Gastrocnemius medialis (tissue), 4 donors: ENCODE measurements at places on chromosomes 6 and 20. TPM values are rescaled to one million over a fixed set of nuclear protein-coding genes. Genes with fewer than 3 reads are reported as not detected.

DNA sequence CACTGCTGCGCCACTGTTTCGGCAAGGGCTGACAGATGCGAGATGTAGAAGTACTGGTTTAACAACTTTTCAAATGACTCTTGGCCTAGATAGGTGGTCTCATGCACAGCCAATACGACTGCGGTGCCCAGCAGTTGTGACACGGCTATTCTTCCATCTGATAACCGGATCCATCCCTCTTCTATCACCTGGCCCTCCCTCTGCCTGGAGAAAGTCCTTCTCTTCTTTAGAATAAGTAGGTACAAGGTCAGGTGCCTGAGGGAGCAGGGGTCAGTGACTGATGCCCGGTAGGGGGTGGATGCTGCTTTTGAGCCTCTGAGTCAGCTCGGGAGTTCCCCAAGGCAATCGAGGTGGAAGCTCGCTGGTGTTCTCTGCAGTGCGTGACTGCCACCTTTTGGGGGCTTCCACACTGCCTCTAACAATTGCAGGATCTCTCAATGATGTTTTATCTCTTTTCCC, 166.8 kb upstream of the GRIK2 start:
- DNase-seq: no peak

- no peak for DNase-seq
Observed at GRCh38 chr20:4961746-4962145, 39.6 kb downstream of the SLC23A2 start.

The C6orf52 gene
- total RNA-seq: not detected

The PMEPA1 gene
- total RNA-seq: 8.1 TPM

DNA sequence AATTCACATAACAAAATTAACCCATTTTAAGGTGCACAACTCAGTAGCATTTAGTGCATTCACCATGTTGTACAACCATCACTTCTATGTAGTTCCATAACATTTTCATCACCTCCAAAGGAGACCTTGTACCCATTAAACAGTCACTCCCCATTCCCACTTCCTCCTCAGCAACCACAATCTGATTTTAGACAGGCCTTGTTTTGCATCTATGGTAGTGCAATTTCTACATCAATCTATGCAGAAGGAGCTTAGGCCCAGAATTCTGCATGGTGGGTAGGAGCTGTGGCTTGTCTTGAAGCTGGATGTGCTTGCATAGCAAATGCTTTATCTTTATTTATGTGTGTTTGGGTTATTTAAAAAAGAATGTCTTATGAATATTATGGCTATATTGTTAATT, 13.5 kb upstream of the HLA-DQA1 start:
- DNase-seq: no peak

- no peak for DNase-seq
Observed at GRCh38 chr6:19349429-19349828, 487.7 kb upstream of the ID4 start.

The HLA-DPA1 gene
- total RNA-seq: 19.5 TPM

DNA sequence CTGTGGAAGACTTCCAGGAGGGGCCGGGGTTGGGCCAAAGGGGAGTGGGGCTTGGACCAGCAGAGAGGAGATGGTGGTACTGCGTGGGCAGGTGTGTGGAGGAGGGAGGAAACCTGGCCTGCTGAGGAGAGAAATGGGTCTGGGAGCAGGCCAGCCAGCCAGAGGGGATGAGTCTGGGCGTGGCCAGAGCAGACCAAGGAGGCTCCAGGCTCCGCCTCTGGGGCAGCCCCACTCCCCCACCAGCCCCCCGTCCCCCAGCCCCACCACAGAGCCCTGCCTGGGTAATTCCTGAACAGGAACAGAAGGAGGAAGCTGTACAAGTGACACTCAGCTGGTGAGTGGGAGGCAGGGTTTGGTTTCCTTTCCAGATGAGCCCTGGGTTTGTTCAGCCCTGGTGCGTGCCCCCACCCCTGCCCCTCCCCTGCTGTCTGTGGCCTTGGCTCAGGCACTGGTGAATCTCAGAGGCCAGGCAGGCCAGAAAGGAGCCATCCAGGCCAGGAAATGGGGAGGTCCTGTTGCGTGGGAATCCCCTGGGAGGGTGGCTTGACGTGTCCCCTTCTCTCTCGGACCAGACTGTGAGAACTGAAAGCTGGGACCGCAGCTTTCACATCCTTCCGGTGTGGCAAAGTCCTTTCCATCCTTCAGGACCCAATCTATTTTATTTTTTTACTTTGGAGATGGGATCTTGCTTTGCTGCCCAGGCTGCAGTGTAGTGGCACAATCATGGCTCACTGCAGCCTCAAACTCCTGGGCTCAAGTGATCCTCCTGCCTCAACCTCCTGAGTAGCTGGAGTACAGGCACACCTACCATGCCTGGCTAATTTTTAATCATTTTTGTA, 9.4 kb upstream of the SRC start:
- DNase-seq: no peak

DNA sequence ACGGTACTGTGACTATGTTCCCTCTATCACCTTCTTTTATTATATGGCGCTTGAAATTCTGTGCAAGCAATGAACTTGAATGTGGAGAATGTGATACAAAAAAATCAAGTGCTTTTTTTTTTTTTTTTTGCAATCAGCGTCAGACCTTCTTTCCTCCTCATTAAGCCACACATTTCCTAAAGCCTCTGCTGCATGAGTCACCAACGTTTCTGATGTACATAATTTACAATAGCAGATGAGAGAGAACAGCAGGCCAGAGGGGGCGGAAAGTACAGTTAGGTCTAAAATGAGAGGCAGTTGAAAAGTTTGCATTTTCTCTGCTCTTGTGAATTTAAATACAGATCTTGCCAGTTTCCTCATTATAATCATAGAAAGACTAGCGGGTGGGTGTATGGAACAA, 114.6 kb upstream of the RIPOR2 start:
- DNase-seq: no peak

DNA sequence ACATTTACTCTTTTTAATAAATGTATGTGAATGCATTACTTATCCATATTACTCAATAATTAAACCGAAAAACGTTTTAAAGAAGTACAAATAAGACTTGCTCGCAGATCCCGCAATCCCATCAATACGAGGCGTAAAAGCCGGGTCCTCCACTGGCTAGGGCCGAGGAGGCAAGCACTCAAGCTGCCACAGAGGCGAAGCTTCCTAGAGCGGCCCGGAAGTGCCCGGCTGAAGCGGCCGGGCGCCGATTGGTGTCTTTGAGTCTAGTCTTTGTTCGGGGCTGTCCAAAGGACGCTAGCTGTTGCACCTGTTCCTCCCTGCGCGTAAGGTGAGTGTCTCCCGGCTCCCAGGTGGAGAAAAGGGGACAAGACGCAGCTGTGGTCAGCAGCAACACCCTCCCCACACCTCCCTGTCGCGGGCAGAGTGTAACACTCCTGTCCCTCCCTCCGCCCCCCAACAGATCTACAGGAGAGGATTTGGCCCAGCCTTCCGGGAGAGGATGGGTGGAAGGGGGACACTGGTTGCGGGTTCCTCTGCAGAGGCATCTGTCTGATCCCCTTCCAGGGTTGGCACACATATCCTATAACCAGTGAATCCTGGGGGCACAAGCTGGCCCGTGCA, at the start of gene ZSCAN16:
ZSCAN16 (plus strand) TSS at position 260 of the 621 bp plus-strand sequence. CDS start 835 bp downstream, outside the sequence.
- peak; percentile 79 for DNase-seq

The DNAH8 gene
- not detected for total RNA-seq

The DPPA5 gene
- not detected for total RNA-seq

DNA sequence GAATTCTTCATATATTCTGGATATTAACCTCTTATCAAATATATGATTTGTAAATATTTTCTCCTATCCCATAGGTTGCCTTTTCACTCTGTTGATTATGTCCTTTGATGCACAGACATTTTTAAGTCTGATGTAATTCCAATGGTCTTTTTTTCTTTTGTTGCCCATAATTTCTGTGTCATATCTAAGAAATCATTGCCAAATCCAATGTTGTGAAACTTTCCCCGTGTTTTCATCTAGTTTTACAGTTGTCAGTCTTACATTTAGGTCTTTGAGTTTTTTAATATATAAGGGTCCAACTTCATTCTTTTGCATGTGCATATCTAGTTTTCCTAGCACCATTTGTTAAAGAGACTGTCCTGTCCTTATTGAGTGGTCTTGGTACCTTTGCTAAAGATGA, 111.5 kb downstream of the SESN1 start:
- DNase-seq: no peak

- no peak for DNase-seq
Observed at GRCh38 chr20:62201173-62202082, 18.6 kb downstream of the MTG2 start.

- DNase-seq: no peak
Observed at GRCh38 chr20:23673209-23673608, 15.6 kb downstream of the CST4 start.

DNA sequence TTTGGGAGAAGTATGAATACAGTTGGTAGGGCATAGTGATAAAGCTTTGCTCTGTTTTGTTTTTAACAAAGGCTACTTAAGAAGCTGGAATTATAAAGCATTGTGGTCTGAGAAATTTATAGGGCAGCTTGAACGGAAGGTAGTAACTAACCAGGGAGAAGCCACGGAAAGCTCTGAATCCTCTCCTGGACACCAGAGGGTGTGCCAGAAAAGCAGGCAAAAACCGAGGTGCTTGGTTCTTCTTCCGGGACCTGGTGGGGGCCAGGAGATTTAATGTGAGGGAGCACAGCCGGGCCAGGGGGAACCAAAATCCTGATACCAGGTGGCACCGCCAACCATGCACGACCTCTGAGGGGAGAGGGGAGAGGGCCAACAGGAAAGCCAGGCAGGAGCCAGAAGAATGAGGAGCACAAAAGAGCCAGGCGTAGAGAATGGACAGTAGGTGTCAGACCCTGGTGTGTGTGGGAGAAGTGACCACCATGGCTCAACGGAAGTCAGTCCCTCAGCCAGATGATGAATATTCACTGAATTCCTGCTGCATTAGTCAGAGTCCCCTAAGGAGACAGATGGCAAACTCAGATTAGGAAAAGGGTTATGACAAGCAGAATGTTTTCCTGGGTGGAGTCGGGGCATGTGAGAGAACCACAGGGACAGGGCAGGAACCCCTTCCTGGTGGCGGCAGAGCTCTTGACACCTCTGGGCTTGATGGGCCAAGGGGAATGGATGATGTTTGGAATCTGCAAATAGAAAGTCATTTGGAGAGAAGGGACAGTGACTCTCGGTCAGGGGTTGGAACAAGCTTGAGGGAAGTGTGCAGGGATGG, 262.3 kb downstream of the ZNF217 start:
- no peak for DNase-seq

- DNase-seq: no peak
Observed at GRCh38 chr20:17614812-17615644, 45.2 kb downstream of the DSTN start.

The POM121L2 gene
- not detected for total RNA-seq

- no peak for DNase-seq
Observed at GRCh38 chr6:166420351-166420750, 37.6 kb upstream of the MPC1 start.

DNA sequence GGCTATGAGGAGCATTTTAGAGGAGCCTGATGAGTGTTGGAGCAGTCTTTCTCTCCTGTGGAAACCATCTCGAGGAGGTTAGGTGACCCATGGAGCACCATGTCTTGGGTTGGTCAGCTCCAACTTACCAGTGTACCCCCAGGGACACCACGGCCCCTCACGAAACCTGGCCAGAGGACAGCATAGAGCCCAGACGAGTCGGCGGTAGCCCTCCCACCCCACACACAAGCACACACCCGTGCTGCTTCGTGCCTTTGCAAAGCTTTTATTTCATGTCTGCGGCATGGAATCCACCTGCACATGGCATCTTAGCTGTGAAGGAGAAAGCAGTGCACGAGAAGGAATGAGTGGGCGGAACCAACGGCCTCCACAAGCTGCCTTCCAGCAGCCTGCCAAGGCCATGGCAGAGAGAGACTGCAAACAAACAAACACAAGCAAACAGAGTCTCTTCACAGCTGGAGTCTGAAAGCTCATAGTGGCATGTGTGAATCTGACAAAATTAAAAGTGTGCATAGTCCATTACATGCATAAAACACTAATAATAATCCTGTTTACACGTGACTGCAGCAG, 53.6 kb downstream of the EZR start:
- no peak for DNase-seq

GRCh38 chr20:2871661-2872458, 1.4 kb upstream of the PTPRA start:
- DNase-seq: no peak

DNA sequence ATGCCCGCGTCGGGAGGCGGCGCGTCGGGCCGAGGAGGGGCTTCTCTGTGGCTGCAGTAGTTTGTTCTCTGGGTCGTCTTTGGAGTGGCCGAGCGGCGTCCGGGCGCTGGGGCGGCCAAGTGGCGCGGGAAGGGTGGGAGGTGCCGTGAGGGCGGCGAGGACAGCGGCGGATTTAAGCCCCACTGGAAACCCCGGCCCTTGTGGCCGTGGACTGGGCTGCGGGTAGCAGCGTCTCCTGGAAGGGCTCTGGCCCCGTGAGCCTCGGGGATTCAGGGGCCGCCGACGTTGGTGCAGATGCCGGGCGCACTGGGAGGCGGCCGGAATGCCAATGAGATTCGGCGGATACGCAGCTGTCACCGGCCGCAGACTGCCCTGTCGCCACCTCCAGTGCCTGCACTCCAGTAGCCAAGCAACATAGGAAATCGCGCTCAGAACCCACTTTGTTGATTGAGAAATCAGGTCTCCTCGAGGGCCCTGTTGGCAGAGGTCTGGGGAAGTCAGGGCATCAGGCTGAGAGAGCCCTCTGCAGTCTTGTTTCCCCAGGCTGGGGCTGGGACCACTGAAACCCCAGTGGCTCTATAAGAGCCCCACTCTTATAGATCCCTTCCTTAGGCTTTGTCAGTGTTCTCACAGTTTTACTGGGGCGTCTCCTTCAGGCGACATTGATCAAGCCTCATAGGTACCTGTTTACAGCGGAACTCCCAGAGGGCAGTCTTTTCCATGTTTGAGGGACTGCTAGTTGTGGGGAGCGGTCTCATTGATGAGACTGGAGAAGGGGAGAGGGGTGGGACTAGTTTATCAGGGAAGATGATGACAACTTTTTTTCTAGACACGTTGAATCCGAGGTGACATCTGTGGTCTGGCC, 642 bp downstream of the GZF1 start:
- DNase-seq: peak; percentile 60

The PGC gene
- not detected for total RNA-seq

The PLN gene
- total RNA-seq: 49.6 TPM

DNA sequence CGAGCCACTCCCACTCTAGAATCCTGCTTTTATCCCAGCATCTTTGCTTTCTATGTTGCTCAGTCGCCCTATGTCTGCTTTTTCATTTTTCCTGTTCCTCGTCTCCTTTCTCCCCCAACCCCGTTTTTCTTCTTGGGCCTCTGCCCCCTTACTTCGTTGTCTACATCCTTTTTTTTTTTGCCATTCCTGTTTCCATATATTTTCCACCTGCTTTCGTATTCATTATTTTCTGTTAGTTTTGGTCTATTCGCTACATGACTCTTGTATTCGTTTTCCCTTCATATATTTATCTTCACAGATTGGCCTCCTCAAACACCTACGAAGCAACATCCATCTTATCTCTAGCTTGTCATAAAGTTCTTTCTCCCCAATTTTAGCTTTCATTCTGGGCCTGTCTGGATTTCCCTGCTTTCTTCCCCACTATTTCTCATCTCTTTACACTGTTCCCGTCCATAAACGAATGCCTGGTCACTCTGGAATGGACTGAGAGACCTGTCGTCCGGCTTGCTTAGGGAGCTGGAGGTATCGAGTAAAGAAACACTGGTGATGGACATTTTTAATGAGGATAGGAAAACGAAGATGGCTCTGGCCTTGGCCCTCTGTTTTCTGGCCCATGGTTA, 915 bp downstream of the PRRC2A start:
- DNase-seq: no peak
